ENCODE measurements at places on chromosomes 16 and 17.

DNA sequence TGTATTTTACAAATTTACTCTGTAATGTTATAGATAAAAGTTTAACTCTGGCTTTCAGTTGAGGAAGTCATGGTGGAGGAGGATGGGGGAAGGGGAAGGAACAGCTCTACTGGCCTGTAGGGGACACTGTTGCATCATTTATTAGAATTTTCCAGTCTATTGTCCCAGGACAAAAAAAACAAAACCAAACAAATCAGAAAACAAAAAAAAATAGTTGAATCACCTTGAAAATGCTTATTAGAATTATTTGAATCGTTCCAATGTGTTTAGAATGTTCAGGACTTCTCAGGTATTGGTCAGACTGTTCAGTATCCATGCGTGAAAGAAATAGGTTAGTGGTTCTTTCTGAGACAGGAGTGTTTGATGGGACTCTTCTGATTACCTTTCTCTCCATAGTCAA lies 242.0 kb downstream of the FTO start:
- no peak for DNase-seq

DNA sequence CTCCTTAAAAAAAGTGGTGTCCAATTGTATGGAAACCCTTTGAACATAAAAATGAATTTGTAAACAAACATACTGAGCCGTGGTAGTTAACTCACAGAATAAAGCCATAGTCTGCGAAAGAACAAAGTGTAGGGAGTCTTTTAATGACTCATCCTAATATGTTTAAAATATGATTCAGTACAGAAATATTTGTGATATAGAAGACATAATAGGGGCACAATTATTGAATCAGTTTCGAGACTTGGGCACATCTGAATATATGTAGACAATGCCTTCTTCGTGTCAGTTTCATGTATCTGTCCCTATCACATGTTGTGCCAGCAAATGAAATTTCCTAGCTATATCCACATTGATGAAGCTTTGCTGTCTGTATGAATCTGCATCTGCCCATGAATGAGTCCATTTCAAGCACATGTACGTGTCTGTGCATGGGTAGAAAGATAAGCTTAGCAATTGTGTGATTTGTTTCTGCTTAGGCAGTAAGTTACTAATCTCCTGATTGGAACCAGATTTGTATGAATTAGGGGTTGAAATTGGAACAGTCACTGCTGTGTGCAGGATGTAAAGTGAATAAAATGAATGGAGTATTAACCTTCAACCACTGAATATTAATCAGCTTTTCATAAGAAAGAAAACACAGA lies 112.5 kb upstream of the SOX9 start:
- no peak for DNase-seq

- no peak for DNase-seq
These were observed 14.6 kb upstream of the CD79B start for GRCh38 chr17:63946440-63947363.

GRCh38 chr17:37576281-37576680 lies 32.9 kb downstream of the SYNRG start:
- no peak for DNase-seq

- DNase-seq = no peak
These were observed 589.7 kb downstream of the CDH11 start for GRCh38 chr16:64532117-64532516.

DNA sequence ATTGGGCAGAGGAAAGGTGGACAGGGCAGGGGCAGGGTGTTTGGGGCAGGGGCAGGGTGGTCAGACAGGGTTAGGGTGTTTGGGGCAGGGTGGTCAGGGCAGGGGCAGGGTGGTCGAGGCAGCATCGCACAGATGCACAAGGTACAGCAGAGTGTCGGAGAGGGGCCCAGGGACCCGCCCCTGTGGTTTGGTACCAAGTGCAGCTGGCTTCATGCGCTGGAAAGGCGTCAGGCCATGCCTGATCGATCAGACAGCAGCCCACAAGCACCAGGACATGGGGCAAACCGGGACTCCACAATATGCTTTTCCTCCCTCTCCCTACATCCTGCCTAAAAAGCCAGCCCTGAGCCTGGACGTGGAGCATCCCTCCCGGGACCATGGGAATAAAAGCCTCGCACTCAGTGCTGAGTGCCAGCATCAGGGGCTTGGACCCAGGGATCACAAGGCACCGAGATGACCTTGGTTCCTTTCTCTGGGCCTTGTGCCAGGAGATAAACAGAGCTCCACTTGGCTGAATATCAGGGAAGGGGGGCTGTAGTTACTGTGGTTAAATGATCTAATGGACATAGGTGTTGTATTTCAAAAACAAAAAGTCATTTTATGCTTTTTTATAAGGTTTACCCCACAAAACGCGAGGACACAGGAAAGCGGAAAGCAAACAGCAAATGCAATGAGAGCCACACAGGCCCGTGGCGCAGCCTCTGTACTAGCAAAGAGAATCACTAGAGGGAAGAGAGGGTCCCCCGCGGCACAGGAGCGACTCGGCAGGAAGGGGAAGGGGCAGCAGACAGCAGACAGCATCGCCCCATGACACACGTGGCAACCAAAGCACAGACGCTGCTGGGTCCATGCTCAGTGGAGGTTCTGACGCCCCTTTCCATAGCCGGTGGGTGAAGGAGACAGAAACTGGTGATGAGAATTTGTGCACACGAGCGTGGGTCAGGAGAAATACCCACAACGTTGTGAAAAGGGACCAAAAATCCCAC lies 5.3 kb upstream of the HEXD start:
- no peak for DNase-seq

- DNase-seq = no peak
These were observed 560.3 kb downstream of the WWOX start for GRCh38 chr16:78659668-78660217.

DNA sequence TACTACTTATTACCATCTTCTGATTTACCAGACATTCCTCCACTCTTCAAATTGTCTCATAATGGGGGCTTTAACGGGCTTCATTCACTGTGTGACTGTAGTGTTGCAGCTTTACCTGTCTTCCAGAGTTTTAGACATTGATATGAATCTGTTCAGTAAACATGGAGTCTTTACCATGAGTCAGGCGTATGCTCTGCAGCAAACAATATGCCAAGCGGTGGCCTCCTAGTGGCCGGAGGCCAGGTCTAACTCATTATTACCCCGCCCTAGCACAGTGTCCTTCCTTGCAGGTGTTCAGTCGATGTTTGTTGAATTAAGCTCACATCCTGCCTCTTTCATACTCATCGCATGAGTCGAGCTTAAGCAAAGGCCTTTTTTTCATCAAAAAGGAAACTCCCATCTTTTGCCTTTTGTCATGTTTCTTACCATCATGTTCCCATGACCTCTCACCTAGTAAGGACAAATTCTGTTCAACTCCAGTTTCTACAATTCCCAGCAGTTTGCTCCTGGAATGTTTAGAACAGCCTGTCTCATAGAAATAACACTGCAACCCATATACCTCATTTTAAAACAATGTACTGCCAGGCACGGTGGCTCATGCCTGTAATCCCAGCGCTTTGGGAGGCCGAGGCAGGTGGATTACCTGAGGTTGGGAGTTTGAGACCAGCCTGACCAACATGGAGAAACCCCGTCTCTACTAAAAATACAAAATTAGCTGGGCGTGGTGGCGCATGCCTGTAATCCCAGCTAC lies 39.4 kb downstream of the TUBD1 start:
- peak; percentile 39 for DNase-seq

- DNase-seq = no peak
These were observed 128.8 kb upstream of the ASIC2 start for GRCh38 chr17:33421933-33422332.

- DNase-seq = no peak
These were observed 8.3 kb upstream of the EDC4 start for GRCh38 chr16:67864594-67864993.

DNA sequence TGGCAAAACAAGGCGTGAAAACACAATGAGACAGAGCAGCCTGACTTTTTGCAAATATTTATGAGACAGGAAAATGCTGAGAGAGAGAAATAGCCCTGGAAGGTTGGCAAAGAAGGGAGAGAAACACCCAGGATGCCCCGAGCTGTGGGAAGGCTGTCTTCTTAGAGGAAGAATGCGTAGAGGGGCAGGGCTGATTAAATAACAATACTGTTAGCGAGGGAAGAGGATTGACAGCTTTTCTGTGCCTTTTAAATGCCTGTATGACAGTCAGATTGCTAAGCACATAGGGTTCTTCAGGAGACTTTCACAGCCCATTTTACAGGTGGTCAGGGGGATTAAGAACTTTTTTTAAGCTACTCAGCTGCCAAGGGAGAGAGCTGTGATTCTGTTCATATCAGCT lies 219.2 kb downstream of the SHISA9 start:
- DNase-seq = no peak

DNA sequence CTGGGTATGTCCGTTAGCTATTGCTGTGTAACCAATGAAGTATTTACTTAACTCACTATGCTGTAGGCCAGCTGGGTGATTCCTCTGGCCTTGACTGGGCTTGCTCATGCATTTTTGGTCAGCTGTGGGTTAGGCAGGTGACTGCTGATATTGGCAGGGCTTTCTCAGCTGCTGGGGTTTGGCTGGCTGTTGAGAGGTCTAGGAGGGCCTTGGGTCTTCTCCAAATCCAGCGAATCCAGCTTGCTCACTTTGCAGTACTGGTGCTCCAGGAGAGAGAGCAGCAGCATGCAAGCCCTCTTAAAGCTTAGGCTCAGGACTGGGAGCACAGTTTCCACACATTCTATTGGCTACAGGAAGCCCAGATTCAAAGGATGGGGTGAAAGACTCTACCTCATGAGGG lies 270.1 kb downstream of the PHKB start:
- DNase-seq = no peak

GRCh38 chr17:29571486-29571882 lies 3.0 kb downstream of the TP53I13 start:
- no peak for DNase-seq

- DNase-seq = peak; percentile 56
These were observed 5.0 kb downstream of the SLC5A2 start for GRCh38 chr16:31487720-31488467.

- DNase-seq = no peak
These were observed 556 bp upstream of the SPNS1 start for GRCh38 chr16:28974007-28974436.

- no peak for DNase-seq
These were observed 73.9 kb downstream of the MRM1 start for GRCh38 chr17:36675250-36675649.

GRCh38 chr17:64780096-64781013 lies 118.2 kb upstream of the SMURF2 start:
- DNase-seq = peak; percentile 71

GRCh38 chr17:73706428-73706827 lies 62.2 kb upstream of the SDK2 start:
- no peak for DNase-seq

DNA sequence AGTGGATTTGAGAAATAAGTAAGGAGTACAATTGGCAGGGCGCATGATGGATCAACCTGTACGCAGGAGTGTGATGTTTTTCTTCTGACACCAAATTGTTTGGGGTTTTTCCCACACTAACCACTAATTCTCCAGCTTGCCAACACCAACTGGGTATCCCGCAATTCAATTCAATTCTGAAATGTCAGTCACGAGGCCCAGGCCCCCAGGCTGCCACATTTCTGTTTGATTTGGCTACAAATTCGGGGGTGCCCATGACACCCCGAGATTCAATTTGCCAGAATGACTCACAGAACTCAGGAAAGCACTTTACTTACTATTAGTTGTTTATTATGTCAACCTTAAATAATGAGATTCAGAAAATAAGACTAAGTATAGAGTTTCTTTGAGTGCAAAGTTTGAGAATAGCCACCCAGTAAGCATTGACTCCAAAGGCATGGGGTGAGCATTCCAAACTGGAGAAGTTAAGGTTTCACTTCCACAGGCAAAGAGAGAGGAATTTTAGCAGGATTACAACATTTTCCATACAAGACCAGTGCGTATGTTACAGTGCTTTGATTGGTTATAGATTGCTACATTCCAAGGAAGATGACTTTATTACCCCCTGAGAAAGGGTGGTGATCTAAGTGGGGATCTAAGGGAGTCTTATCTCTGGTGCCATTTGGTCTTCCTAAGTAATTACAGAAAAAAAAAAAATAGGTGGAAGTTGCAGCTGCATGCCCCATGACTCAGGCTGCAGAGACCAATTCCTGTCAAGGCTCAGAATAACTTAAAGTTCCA lies 11.5 kb downstream of the SLC46A1 start:
- no peak for DNase-seq

- no peak for DNase-seq
These were observed 10.0 kb upstream of the CISD3 start for GRCh38 chr17:38719943-38720641.

- DNase-seq = no peak
These were observed at the start of gene CTRB2 for GRCh38 chr16:75206749-75207451. Gene CTRB2, minus strand, starts transcription at chr16:75207161. Its CDS starts 20 bp downstream, at chr16:75207141.

DNA sequence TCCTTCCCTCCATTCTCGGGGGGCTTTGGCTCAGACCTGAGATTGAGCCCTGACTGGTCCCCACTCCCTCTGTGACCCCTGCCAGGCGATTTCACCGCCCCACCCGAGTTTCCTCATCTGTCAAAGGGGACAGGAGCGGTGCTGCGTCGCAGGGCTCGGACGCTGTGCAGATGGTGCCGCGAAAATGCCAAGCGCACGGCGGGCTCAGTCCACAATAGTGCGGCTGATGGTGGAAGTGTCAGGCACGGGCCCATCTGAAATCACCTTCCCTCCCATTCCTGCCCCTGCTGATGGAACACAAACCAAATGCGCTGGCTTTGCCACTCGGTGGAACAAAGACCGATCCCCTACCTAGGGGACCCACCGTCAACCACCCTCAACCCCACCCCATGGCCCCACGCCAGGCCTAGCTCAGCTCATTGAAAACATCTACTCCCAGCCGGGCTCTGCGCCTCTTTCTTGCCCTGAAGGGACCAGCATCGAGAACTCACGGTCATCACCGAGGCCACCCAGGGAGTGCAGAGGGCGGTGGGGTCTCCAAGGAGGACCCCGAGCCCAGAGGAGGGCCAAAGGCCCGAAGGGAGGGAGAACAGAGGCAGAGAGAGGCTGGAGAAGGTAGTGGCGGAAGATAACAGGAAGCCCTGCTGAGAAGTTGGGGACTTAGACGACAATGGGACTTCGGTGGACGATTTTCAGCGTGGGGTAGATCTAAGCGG lies 1.4 kb downstream of the CARHSP1 start:
- no peak for DNase-seq
